Stimulated activated naive CD4-positive, alpha-beta T cell (primary cell): ENCODE measurements at places on chromosomes 12 and 14.

DNA sequence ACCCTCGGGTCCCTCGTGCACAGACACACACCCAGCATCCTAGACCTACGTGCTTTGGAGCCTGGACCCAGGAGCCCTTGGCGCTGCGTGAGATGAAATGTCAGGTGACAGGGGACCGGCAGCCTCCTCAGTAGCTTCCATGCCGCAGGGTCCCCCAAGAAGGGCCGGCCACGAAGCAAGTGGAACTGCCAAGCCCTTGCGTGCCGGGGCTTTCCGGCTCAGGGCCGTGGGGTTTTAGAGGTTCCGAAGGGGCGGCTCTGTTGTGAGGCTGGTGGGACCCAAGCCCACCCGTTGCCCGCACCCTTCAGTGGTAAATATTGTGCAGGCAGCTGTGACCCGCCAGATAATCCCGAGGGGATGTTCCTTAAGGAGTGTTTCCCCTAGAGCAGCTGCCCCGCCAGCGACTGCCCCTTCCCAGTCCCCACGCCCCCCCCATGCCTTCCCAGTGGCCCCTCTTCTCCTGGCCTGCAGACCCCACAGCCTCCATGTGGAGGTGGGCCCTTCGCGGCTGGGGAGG is 133.7 kb downstream of the ADGRD1 start:
- no peak for DNase-seq

DNA sequence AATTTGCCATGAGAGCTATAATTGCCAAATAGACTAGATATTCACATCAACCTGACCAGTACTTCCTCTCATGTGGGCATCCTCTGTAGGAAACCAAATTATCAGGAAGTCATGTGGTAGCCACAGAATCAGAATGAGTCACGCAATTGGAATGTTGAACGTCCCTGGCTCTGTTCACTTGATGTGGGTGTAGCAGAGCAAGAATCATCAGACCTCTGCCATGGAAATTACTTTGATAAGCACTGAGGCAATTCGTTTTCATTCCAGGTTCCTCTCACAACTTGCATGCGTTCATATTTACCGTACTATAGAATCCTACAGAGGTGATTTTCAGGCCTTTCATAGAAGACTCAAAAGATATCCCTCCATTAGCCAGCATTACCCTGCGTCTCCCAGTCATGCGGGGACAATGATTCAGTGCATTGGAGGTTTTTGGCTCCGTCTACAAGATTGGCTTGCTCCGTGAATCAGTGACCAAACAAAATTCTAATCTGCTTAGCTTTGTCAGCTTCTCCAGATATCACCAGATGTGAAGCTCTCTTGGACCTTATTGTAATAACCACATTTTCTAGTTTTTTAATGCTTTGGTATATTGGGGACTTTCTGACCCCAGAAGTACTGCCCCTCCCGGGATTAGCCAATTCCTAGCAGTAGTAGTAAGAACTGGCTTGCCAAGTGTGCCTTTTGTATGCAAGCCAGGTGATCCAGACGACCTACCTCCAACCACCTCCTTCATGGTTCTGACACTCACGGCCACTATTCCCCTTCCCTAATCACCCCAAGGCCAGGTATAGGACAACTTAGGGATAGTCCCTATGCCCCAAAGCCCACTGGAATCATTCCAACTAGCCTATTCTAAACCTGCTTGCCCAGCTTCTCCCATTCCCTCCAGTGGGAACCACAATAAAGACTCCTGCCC is 133.4 kb downstream of the KICS2 start:
- no peak for DNase-seq

GRCh38 chr14:55578511-55578910 is 1.5 kb upstream of the KTN1 start:
- DNase-seq, result no peak

DNA sequence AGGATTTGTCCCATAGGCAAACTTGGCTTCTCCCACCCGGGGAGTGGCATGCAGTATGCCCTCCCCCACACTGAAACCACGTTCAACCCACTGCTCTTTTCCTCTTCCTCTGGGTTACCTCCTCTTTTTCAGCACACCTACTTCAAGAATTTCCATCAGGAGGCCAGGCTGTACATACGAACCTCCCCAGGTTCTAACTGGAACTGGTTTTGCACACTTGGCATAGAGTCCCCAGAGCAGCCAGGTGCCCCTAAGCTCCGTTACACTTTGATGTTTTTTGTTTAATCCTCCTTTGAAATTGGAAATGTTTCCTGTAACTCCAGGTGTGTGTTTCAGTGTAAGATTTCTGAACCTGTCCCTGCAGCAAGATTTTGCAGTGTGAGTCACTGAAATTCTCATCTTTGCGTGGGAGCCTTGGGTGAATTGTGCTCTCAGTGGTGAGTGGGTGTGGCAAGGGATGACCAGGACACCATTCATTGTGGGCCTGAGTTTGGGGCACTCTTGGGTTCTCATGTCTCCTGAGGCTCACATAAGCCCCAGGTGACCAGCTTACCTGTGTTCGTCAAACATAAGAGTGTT is 18.2 kb downstream of the CD9 start:
- no peak for DNase-seq

- no peak for DNase-seq
Measured at GRCh38 chr12:67442347-67442841, 173.2 kb downstream of the CAND1 start.

DNA sequence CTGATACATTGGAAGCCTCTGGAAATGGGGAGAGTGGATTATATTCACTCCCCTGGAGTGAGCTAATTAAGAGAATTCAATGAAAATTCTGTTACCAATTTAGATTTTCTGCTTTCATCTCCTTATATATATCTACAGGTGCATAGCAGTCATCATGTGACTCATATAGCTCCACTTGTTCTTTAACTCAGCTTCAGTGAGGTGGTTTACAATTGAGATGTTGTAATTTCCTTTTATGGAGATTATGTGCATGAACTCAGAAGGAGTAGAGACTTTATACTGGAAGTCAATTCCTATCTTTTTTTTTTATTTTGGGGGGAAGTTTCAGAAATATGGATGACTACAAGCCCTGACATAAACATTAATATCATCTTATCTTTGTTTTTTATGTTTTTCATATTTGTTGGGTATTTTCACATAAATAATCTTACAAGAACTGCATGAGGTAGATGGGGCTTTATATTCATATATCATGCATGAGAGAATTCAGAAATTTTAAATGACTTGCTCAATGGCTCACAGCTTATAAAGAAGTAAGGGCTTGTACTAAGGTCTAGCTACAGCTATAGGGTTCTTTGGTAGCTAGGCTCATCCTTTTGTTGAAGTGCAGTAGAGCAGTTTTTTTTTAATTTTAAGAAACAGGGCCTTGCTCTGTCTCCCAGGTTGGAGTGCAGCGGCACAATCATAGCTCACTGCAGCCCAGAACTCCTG is 92.3 kb upstream of the SCAF11 start:
- DNase-seq, result no peak

- DNase-seq, result no peak
Measured at GRCh38 chr12:11730299-11731041, 81.0 kb downstream of the ETV6 start.

DNA sequence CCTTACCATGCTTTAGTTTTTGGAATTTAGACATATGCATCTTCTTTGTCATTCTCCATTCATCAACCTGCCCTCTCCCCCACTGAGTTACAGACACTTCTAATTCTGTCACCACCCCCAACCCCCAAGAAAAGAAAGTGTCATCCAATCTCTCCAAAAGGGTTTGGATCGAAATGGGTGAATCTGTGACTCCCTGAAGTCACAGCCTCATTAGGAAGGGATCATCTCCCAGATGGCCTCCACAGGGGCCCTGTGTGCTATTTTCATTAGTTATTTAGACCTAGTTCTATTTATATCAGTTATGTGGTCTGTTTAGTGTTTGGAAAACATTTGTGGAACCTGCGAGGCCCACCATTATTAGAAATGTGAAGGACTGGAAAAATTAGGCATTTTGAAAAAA is 191.0 kb upstream of the ATP2B1 start:
- DNase-seq, result no peak

DNA sequence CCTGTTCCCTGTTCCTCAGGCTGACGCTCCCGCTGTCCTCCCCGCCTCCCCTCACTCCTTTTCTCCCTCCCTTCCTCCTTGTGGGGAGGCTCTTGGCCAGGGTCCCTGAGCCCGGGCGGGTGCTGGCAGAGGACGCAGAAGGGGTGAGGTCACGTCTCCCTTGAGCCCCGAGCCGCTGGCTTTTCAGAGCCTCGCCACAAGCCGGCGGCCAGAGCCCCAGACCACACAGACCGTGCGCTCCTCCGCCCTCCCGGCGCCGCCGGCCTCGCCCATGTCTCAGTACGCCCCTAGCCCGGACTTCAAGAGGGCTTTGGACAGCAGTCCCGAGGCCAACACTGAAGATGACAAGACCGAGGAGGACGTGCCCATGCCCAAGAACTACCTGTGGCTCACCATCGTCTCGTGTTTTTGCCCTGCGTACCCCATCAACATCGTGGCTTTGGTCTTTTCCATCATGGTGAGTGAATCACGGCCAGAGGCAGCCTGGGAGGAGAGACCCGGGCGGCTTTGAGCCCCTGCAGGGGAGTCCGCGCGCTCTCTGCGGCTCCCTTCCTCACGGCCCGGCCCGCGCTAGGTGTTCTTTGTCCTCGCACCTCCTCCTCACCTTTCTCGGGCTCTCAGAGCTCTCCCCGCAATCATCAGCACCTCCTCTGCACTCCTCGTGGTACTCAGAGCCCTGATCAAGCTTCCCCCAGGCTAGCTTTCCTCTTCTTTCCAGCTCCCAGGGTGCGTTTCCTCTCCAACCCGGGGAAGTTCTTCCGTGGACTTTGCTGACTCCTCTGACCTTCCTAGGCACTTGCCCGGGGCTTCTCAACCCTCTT is at the start of gene TMEM233:
TSS of gene TMEM233 (plus strand) at position 197 of the 821 bp plus-strand sequence. CDS start at position 272, 75 bp downstream.
- DNase-seq, result no peak

DNA sequence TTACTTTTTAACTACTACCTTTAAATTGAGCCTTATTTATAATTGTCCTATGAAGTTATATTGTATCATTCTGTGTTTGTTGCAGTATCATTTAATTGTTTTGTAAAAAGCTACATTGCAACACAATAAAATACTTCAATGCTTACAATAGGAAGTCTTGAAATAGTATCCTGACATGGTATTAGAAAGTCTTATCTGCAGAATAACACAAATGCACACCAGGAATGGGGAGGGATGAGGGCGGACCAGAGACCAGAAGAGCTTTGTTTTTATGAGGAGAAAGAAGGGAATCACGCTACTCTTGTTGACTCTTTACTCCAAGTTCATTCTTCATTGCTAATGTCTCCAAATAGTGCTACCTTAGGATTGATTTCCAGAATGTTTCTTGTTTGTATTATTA is 120.2 kb downstream of the MON2 start:
- no peak for DNase-seq

GRCh38 chr14:33934938-33935337 is 15.9 kb downstream of the EGLN3 start:
- no peak for DNase-seq

DNA sequence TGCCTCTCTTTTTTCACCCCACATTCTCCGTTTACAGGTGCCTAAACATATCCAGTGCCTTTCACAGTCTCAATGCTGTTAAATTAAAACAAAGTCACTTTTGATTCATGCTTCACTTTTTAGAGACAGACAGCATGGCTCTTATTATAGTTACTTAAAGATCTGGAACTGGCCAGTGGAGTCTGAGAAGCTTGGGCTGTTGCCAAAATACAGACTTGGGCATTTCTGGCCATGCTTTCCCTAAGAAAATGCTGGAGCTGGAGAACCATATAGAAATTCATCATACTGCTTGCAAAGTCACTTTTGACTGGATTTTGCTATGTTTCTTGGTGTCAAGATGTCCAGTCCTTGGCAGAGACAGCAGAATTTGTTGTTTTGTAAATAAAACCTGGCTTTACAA is 12.2 kb upstream of the GPR68 start:
- no peak for DNase-seq

DNA sequence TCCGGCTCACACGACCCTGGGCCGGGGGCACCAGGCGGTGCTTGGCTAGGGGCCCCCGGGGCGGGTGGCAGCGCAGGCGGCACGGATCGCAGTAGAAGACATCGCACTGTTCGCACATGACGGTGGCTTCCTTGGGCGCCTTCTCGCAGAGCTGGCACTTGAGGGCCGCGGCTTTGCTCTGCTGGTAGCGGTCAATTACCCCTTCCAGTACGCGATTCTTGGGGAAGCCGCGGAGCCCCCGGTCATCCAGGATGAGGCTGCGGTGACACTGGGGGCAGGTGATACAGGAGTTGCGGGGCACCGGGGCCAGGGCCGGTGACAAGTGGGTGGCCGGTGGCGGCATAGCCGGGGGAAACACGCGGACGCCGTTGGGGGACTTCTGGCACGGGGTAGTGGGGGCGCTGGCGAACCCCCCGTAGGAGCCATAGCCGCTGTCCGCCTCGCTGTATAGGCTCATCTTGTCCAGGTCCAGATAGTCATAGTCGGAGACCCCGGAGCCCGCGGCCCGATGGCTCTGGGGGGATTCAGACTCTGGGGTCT is 553 bp downstream of the TRIM9 start:
- DNase-seq, result no peak

DNA sequence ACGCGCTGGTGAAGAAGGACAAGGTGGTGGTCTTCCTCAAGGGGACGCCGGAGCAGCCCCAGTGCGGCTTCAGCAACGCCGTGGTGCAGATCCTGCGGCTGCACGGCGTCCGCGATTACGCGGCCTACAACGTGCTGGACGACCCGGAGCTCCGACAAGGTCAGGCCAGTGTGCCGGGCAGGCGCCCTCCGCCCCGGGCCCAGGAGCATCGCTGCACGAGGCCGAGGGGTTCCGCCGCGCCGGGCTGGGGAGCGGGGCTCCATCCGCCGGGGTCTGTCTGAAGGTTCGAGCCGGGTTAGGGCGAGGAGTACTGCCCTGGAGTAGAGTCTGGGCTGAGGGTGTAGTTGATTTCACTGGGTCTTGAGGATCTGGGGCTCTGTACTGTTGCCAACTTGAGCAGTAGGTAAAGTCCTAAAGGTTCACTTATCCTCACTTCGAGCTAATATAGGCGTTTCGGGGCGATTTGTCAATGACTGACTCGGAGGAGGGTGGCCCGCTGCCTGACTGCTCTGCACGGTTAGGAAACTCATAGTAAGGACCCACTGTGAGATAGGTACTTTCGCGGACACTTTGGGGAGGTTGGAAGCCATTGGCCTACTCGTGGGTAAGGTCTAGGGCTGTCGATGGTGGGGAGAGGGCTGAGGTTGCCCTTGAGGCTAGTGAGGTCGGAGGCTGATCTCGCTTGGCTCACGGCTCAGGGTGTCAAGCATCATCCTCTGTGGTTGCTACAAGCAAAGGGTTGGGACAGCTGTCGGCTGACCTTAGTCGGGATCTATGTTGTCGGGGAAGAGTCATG is 574 bp downstream of the GLRX5 start:
- no peak for DNase-seq

- DNase-seq, result no peak
Measured at GRCh38 chr14:32169191-32169590, 32.7 kb upstream of the RNU6-7 start.

- no peak for DNase-seq
Measured at GRCh38 chr12:110074089-110074488, 25.8 kb upstream of the C12orf76 start.
